Right ventricle myocardium superior (tissue), 1 donor: ENCODE measurements at places on chromosomes 1 and 21.
A peak's percentile ranks its signal among the peaks of the same experiment; 100 is the strongest.

DNA sequence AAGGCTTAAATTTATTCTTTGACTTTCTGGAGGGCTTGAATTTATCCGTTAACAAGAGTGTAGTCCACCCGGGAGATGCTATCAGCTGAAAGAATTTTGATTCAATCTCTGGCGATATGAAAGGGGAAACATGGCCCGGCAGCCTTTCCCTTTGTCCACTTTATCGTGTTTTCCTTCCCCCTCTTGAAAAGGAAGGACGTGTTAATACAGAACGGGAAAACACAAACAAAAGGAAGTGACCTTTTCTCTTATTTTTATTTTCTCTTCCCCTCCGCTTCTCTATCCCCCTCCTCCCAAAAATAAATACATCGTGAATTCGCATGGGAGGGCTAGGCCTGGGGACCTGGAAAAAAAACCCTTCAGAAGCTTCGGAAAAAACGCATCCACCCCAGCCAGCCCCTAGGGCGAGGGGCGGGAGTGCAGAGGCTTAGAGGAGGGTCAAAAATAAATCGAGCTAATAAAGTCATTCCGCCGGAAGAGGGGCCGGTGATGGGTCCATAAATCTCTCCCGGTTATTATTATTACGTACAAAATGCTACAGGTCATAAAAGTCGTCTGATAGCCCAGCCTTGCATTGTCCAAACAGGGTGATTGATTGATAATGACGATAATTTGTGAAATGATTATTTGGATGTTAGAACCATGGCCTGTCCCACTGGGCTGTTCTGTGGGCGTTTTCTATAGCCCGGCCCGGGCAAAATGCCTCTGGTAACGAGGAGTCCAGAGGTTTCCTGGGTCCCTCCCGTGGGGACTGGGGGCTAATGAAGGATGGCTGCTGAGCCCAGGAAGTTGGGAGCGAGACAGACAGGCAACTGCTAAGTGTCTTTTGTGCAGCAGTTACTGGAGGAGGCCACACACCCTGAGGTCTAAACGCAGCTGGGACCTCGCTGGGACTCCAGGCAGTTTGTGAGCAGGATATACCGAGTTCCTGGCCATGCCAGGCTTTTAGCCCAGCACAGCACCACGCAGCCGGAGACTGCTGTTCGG lies 179.4 kb downstream of the PRDM16 start:
- no peak for DNase-seq

GRCh38 chr1:32963746-32964460 lies 706 bp downstream of the RNF19B start:
- peak; percentile 76 for DNase-seq

- no peak for DNase-seq
These were observed 28.3 kb upstream of the KCNJ15 start for GRCh38 chr21:38228537-38228936.

DNA sequence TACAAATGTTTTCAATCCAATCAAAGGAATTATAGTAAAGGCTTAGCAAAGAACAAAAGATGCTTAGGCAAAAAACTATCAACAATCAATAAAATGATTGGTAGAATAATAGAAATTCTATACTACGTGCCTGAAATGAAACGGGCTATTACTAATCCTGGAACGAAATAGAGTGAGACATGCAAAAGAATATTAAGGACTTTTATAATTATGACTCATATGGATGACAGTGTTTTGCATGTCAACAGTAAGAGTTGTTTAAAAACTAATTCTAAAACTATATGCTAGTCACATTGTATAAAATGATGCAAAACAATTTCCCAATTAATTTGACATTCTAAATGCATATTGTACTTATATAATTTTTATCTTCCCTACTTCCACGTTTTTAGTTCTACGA lies 35.6 kb downstream of the LRRIQ3 start:
- no peak for DNase-seq

DNA sequence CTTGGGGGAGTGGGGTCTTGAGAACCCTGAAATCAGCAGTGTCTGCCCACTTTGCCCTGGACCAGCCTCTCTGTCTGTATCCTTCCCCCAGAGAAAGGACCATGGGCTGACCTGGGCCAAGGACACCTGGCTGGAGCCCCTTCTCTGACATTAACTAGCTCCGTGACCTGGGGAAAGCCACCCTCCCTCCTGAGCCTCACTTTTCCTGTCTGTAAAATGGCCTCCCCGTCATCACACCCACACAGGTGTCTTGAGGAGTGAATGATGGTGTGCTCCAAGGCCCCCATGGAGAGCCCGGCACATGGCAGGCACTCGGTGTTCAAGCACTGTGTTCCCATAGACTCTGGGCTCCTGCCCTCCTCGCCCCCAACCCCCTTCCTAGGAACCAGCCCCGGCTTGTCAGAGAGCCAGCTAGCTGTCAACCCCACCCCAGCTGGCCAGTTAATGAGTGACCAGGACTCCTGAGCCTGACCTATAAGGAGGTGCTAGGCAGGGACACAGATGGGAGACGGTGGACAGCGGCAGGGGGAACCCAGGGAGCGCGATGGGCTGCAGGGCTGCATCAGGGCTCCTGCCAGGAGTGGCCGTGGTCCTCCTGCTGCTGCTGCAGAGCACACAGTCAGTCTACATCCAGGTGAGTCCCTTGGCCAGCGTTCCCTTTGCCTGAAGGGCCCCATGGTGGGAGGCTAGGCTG lies at the start of gene GUCA2B:
Gene GUCA2B, plus strand, starts transcription at position 504 of the 694 bp plus-strand sequence. Its CDS starts 41 bp downstream, at position 545.
- no peak for DNase-seq

DNA sequence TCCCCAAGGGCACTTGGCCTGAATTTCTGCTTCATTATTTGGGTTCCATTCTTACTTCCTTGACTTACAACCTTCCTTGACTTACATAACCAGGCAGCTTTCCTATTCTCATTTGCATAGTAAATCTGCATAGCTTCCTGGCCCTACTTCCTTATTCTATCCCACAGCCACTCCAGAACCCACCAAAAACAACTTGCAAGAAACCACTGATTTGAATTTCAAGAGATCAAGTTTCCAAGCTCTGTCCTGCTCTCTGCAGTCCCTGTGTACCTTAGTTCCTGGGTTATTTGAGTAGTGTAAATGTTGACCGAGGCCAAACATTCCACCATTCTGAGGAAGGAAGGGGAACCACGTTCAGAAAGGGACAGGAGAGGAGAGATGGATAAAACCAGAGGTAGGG lies 603.3 kb downstream of the PTPRC start:
- DNase-seq = no peak

DNA sequence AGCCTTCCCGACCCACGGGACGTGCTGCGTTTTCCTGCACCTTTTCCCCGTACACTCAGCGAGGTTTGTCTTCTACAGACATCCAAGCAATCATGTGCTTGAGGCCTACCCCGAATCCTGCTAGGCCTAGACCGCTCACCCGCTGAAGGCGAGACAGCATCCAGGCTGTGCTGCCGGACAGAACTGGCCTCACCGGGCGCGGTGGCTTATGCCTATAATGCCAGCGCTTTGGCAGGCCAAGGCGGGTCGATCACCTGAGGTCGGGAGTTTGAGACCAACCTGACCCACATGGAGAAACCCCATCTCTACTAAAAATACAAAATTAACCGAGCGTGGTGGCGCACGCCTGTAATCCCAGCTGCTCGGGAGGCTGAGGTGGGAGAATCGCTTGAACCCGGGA lies 54.1 kb downstream of the ECE1 start:
- DNase-seq = no peak

GRCh38 chr1:17540255-17541001 lies 930 bp downstream of the ARHGEF10L start:
- DNase-seq = peak; percentile 77

GRCh38 chr1:81550753-81551152 lies 250.0 kb upstream of the ADGRL2 start:
- DNase-seq = no peak

- no peak for DNase-seq
These were observed 59.2 kb downstream of the MT1HL1 start for GRCh38 chr1:236945002-236945401.

DNA sequence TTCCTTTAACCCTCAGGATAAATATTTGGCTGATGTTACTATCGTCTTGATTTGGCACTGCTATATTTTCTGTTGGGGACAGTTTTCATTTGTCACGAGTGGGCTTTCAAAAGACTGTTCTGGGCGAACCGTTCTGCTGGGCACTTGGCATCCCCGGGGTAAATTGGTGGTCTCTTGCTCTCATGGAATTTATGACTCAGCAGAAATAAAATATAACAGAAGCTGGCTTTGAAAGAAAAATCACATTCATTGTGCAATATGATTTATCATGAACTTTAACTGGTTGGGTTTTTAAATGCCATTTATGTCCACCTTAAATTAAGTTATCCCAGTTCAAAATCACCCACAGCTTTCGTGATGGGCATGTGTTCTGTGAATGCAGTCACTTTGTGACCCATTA lies 147.3 kb downstream of the KAZN start:
- DNase-seq = no peak

DNA sequence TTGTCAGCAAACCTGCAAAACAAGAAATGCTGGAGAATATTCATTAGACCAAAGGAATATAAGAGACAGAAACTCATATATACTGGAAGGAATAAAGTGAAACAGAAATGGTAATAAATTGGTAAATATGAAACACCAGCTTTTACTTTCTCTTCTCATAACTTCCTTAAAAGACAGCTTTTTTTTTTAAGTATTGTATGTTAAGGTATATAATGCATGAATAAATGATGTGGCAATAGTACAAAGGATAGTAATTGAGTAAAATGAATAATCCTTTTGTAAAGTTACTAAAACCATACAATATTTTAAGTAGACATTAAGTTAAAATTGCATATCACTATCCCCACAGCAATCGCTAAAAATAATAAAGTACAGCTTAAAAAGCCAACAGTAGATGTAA lies 64.8 kb downstream of the TRIM33 start:
- DNase-seq = no peak

GRCh38 chr21:39688010-39688409 lies 57.0 kb upstream of the IGSF5 start:
- DNase-seq = no peak

DNA sequence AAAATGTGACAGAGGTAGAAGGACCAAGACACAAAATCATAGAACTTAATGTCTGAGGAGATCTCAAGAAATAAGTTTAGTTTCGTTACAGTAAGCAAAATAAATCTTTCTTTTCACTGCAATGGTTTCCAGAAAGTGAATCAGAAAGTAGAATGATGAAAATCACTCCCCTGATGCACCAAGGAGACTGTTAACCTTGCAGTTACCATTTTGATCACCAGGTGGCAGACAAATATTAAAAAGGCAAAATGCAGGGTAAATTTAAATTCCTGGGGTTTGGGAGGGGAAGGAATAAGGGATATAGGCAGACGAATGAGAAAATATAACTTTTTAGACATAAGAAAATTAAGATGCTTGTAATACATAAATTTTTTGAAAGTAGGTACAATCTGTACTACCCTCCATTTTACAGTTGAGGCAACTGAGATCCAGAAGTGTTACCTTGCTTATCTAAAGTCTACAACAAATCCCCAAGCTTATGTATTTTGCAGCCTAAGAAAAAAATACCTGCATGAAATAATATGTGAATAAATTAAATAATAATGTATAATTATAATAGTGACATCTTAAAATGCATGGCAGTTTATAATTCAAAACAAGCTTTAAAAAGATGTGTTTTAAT lies 253.2 kb downstream of the CRB1 start:
- no peak for DNase-seq

- peak; percentile 51 for DNase-seq
These were observed 9.3 kb downstream of the CBR1 start for GRCh38 chr21:36079010-36079649.

DNA sequence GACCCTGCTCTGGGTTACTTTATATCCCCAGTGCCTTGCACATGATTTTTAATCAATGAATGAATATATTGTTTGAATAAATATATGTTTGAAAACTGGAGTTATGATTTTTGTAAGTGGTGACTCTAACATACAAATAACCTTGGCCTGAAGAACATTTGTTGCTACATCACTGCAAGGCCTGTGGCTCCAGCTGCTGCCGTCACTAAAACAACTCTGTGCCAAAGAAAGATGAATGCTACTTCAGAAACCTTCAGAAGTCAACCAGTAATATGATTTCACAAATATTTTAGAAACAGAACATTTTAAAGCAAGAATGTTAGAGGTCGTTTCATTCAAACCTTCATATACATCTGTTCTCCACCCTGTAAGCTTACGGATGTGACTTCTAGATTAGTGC lies 60.6 kb upstream of the SEC16B start:
- DNase-seq = no peak

DNA sequence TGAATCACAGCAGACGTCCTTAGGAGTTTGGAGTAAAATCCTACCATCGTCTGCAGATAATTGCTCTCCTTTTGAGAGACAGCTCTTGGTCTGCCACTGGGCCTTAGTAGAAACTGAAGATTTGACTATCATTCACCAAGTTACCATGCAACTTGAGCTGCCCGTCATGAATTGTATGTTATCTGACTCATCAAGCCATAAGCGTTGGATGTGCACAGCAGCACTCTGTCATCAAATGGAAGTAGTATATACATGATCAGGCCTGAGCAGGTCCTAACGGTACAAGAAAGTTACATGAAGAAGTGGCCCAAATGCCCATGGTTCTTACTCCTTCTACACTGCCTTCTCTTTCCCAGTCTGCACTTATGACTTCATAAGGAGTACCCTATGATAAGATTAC lies 317.8 kb downstream of the GPATCH2 start:
- no peak for DNase-seq

DNA sequence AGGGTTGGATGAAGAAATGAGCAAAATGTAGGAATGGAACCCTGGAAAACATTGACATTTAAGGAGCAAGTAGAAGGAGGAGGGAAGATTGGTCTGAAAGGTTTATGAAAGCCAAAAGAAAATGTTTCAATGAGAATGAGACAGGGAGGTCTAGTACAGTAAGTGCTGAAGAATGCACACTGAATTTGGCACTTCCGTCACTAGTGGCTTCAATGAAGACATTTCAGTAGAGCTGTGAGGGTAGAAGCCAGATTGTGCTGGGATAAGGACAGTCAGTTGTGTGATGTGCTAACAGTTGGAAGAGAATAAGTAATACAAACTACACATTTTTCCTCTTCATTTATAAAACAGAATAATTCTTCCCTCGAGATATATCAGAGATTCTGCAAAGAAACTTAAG lies 17.1 kb downstream of the THEM4 start:
- DNase-seq = no peak

DNA sequence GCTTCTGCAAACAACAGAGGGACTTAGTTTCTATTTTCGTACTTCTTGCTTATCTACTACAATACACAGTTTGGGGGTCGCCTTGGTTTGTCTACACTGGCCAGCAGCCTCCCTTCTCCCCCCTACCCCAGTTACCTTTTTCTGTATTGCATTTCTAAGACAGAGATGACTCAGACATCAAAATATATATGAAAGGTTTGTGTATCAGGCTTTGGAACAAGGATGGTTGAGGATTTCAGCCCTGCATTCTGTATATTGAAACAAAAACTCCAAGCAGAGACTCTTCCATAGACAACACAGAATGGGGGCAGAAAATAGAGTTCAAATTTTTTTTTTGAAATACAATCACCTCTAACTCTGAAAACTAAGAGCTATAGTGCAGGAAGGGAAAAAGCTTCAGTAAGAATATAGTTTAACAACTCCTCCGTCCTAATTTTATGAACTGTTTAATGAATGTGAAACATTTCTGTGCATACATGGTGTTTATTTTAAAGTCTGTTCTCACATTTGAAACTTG lies 1.9 kb downstream of the SAMD13 start:
- no peak for DNase-seq
